ENCODE measurements at places on chromosomes 2 and 18. TPM values are rescaled to one million over a fixed set of nuclear protein-coding genes. Genes with fewer than 3 reads are reported as not detected.
A peak's percentile ranks its signal among the peaks of the same experiment; 100 is the strongest.

The CTLA4 gene
- 2.9 TPM for total RNA-seq

The FSHR gene
- not detected for total RNA-seq

- no peaks in the 10 kb centered on the region for H3K36me3 ChIP-seq
- no peak for DNase-seq
- H3K27ac ChIP-seq = no peak overlapping the region
- H3K4me3 ChIP-seq = no peak overlapping the region
Observed at GRCh38 chr2:189940913-189941312, 121.6 kb downstream of the MSTN start.

DNA sequence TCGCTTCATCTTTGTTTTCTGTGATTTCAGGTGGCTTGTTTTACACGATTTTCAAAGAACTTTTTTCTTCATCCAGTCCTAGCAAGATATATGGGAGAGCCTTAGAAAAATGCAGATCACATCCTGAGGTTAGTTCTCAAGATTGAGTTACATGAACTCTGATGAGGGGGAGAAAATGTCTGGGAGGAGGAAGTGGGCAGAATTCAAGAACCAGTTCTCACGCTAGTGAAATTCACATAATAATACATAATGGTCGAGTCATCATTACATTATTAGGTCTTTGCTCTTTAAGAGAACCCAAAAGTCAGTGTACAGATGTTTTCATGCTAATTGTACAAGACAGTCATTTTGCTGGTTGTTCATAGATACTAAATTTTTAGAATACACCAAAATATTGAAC is 7.0 kb downstream of the TIMM21 start:
- no peak for DNase-seq
- no peak overlapping the region for H3K27ac ChIP-seq
- H3K36me3 ChIP-seq = no peaks in the 10 kb centered on the region
- peaks cover 27% of the 10 kb centered on the region for H3K4me1 ChIP-seq

- H3K27ac ChIP-seq = no peak overlapping the region
- H3K36me3 ChIP-seq = no peaks in the 10 kb centered on the region
- DNase-seq = peak; percentile 47
- H3K27me3 ChIP-seq = no peaks in the 10 kb centered on the region
- no peak overlapping the region for H3K4me3 ChIP-seq
Observed at GRCh38 chr2:131966256-131966655, 195.5 kb downstream of the ANKRD30BL start.

The DNAH6 gene
- total RNA-seq = 0.82 TPM

GRCh38 chr18:42137693-42138375 is 182.8 kb downstream of the PIK3C3 start:
- H3K27ac ChIP-seq = no peak overlapping the region
- no peaks in the 10 kb centered on the region for H3K4me1 ChIP-seq
- DNase-seq = no peak
- no peak overlapping the region for H3K4me3 ChIP-seq
- H3K27me3 ChIP-seq = no peaks in the 10 kb centered on the region
- H3K36me3 ChIP-seq = no peaks in the 10 kb centered on the region

The LRRC30 gene
- total RNA-seq = not detected

- peak overlapping the region; percentile 77 for H3K4me3 ChIP-seq
- H3K27ac ChIP-seq = peak overlapping the region; percentile 51
- no peak for DNase-seq
- H3K36me3 ChIP-seq = no peaks in the 10 kb centered on the region
Observed at GRCh38 chr18:54357082-54357659, 487 bp downstream of the STARD6 start.

The B3GNT2 gene
- total RNA-seq = 40.3 TPM

The MC4R gene
- not detected for total RNA-seq

DNA sequence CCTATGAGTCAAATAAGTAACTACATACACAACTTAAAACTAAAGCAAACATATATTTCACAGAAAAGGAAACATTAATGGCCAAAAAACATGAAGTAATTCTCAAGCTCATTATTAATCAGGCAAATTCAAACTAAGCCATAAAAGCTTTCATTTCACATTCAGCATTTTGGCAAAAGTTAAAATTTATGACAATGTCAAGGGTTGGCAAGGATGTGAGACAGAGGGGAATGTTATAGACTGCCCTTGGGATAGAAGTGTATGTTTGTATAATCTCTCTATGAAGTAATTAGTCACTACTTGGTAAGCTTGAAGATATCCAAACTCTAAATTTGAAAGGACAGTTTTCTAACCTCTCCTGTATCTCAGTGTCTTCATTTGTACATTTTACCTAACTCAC is 539.4 kb downstream of the RIT2 start:
- no peaks in the 10 kb centered on the region for H3K36me3 ChIP-seq
- no peak overlapping the region for H3K4me3 ChIP-seq
- no peaks in the 10 kb centered on the region for H3K4me1 ChIP-seq
- H3K27ac ChIP-seq = no peak overlapping the region
- no peak for DNase-seq

- H3K4me1 ChIP-seq = no peaks in the 10 kb centered on the region
- H3K4me3 ChIP-seq = no peak overlapping the region
- no peaks in the 10 kb centered on the region for H3K36me3 ChIP-seq
Observed at GRCh38 chr2:148965623-148966437, 72.7 kb upstream of the LYPD6B start.

The TTC31 gene
- total RNA-seq = 51.3 TPM

GRCh38 chr2:215961981-215962380 is 51.4 kb downstream of the MREG start:
- H3K4me3 ChIP-seq = no peak overlapping the region
- H3K27ac ChIP-seq = no peak overlapping the region
- H3K36me3 ChIP-seq = no peaks in the 10 kb centered on the region
- DNase-seq = no peak
- no peaks in the 10 kb centered on the region for H3K4me1 ChIP-seq

GRCh38 chr18:51655327-51655698 is 457.8 kb upstream of the MEX3C start:
- H3K27ac ChIP-seq = no peak overlapping the region
- H3K4me1 ChIP-seq = no peaks in the 10 kb centered on the region
- no peak for DNase-seq
- no peaks in the 10 kb centered on the region for H3K36me3 ChIP-seq
- peaks cover 49% of the 10 kb centered on the region for H3K27me3 ChIP-seq

GRCh38 chr2:121219866-121220265 is 65.1 kb downstream of the TFCP2L1 start:
- no peaks in the 10 kb centered on the region for H3K27me3 ChIP-seq
- H3K4me1 ChIP-seq = no peaks in the 10 kb centered on the region
- no peak for DNase-seq

DNA sequence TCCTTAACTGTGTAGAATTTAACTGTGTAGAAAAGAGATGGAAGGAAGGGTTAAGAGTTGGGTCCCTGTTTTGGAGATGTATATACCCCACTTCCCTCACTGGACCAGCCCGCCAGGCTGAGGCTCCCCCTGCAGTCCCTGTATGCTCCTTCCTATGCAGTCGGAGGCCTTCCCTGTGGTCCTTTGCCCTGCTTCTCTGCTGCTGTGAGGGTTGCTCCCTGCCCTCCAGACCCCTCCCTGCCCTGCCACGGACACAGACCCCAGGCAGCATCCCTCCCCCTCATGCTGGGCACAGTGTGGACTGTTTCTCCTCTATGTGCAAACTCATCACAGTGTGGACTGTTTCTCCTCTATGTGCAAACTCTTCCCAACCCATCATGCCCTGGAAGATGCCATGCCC is 88.7 kb downstream of the TGOLN2 start:
- H3K4me1 ChIP-seq = no peaks in the 10 kb centered on the region
- no peak overlapping the region for H3K27ac ChIP-seq
- peak; percentile 42 for DNase-seq

The ACADL gene
- not detected for total RNA-seq

DNA sequence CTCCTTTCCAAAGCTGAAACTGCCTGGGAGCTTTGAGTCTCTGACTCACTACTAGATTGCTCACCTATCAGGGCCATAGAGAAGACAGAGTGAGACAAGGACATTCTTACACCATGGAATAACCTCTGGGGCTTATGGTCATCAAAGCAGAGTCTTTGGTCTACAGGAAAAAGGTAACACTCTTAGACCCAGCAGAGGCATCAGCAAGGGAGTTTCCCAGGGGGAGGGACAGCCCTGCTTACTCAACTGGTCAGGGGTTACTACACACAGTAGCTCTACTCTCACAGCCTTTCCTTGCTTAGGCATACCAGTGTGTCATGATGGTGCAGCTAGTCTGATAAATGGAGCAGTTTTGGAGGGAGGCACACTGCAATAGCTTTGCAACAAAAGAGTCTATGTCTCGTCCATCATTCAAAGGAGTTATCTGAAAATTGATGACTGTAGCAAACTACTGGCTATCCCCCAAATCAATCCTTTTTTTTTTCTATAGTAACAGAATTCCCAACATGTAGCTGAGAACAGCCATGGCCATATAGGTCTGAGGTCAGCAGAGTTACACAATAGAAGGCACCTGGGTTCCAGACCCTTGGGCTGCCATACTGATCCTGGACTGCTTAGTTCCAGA is 22.4 kb upstream of the CD28 start:
- H3K27ac ChIP-seq = peak overlapping the region; percentile 76
- no peaks in the 10 kb centered on the region for H3K36me3 ChIP-seq
- no peak overlapping the region for H3K4me3 ChIP-seq
- H3K27me3 ChIP-seq = peaks cover 7% of the 10 kb centered on the region
- H3K4me1 ChIP-seq = peaks cover 32% of the 10 kb centered on the region

DNA sequence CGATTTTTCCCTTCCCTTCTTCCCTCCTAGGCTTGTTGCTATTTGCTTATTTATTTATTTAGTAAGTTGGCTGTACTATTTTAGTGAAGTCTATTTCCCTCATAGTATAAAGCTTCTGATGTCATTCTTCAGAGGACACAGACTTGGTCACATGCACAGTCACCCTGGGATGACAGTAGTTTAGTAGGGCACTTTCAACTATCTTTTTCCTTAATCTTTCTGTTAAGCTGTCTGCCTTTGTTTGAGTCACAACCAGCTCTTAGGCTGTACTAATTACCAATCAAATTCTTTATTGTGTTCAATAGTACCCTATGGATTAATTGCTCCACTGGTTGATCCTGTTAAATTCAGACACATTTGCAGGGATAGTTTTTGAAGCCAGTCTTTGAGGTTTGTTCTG is 26.9 kb upstream of the RAB31 start:
- H3K27ac ChIP-seq = no peak overlapping the region
- no peaks in the 10 kb centered on the region for H3K36me3 ChIP-seq
- peaks cover 22% of the 10 kb centered on the region for H3K4me1 ChIP-seq

GRCh38 chr18:34280653-34281052 is 55.9 kb upstream of the NOL4 start:
- DNase-seq = no peak
- no peaks in the 10 kb centered on the region for H3K36me3 ChIP-seq
- no peak overlapping the region for H3K27ac ChIP-seq
- H3K4me3 ChIP-seq = no peak overlapping the region
- no peaks in the 10 kb centered on the region for H3K27me3 ChIP-seq
- H3K4me1 ChIP-seq = no peaks in the 10 kb centered on the region

DNA sequence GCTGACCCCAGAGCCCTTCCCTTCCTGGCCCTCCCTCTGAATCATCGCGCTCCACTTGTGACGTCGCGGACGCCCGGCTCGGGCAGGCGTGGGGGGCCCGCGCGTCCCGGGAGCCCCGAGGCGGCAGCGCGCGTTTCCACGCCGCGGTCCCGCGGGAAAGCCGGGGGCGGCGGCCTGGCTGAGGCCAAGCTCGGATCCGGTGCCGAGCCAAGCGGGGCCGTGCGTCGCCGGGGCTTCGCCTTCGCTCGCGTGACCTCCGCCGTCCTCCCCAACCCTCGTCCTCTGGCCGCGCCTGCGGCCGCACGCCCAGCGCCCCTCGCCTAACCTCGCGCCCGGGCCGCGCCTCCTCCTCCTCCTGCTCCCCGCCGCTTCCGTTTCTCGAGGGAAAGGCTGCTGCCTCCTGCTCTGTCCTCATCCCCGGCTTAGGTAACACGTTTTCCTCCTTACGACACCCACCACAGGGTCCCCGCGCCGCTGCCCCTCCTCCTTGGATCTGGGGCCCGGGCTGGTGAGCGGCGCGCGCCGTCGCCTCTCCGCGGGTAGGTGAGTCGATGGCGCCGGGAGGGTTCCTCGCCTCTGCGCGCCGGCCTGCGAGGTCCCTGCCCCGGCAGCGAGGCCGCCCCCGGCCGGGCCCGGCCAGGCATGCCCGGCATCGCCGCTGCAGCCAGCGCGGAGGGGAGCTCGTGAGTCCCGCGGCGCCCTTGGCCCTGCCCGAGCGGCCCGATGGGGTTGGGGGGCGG is at the start of gene INPP1:
Gene INPP1 (plus strand): TSS at position 54 of the 740 bp plus-strand sequence. CDS start 16,514 bp downstream, outside the sequence.
- H3K27me3 ChIP-seq = no peaks in the 10 kb centered on the region
- H3K4me3 ChIP-seq = peak within 1 kb of the TSS; percentile 83
- H3K36me3 ChIP-seq = no peaks in the 10 kb centered on the region
- H3K27ac ChIP-seq = peak within 1 kb of the TSS; percentile 92
- peaks cover 7% of the 10 kb centered on the region for H3K4me1 ChIP-seq

GRCh38 chr18:12621742-12622306 is 36.1 kb downstream of the SPIRE1 start:
- H3K27me3 ChIP-seq = no peaks in the 10 kb centered on the region
- H3K4me1 ChIP-seq = no peaks in the 10 kb centered on the region
- no peak for DNase-seq
- H3K4me3 ChIP-seq = no peak overlapping the region
- H3K27ac ChIP-seq = no peak overlapping the region

GRCh38 chr2:220044383-220044782 is 417.0 kb downstream of the SLC4A3 start:
- H3K4me1 ChIP-seq = no peaks in the 10 kb centered on the region
- no peak for DNase-seq
- no peaks in the 10 kb centered on the region for H3K36me3 ChIP-seq
- H3K27ac ChIP-seq = no peak overlapping the region
- H3K4me3 ChIP-seq = no peak overlapping the region

- no peaks in the 10 kb centered on the region for H3K4me1 ChIP-seq
- no peak overlapping the region for H3K27ac ChIP-seq
- H3K27me3 ChIP-seq = no peaks in the 10 kb centered on the region
Observed at GRCh38 chr18:58727776-58728500, 56.7 kb downstream of the MALT1 start.

- DNase-seq = no peak
- no peaks in the 10 kb centered on the region for H3K27me3 ChIP-seq
- no peaks in the 10 kb centered on the region for H3K36me3 ChIP-seq
- no peaks in the 10 kb centered on the region for H3K4me1 ChIP-seq
- no peak overlapping the region for H3K27ac ChIP-seq
Observed at GRCh38 chr2:156657809-156658208, 221.6 kb downstream of the GPD2 start.

GRCh38 chr2:59005836-59006615 is 764.9 kb upstream of the FANCL start:
- H3K27ac ChIP-seq = no peak overlapping the region
- H3K4me3 ChIP-seq = no peak overlapping the region
- DNase-seq = no peak
- no peaks in the 10 kb centered on the region for H3K4me1 ChIP-seq
- no peaks in the 10 kb centered on the region for H3K36me3 ChIP-seq
- no peaks in the 10 kb centered on the region for H3K27me3 ChIP-seq

The GPR155 gene
- total RNA-seq = 10.3 TPM
